Naive thymus-derived CD4-positive, alpha-beta T cell (primary cell): ENCODE measurements at places on chromosomes 6 and 20. TPM values are rescaled to one million over a fixed set of nuclear protein-coding genes. Genes with fewer than 3 reads are reported as not detected.

DNA sequence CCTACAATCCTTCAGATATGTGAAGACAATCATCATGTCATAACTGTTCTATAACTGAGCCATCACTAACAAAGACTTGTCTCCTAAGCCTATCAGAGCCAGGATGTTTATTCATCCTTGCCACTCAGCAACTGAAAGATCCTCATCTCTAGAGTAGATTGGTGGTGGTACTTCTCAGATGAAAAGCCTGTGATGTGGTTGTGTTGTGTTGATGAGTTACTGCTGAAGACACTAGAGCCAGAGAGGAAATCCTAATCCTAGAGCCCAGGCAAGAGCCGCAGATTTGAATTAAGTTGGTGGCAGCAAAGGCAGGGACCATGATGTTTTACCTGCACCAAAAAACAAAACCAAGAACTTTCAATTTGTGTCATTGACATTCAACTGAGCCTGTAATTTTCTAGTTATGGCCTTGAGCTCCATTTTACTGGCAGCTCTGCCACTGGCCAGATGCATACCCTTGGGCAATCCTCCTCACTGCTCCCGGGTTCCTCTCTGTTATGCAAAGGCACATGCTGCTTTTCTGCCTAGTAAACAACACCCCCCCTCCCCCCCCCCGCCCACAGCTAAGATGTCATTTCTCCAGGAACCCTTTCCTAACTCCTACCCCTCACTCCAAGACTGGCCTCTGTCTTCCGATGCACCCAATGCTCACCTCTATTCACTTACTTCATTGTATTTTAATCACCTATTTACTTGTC lies 50.2 kb upstream of the REV3L start:
- DNase-seq, result peak; percentile 28
- no peaks in the 10 kb centered on the region for H3K27me3 ChIP-seq
- H3K36me3 ChIP-seq, result no peaks in the 10 kb centered on the region
- no peak overlapping the region for H3K27ac ChIP-seq
- H3K4me1 ChIP-seq, result peaks cover 3% of the 10 kb centered on the region
- H3K4me3 ChIP-seq, result no peak overlapping the region

DNA sequence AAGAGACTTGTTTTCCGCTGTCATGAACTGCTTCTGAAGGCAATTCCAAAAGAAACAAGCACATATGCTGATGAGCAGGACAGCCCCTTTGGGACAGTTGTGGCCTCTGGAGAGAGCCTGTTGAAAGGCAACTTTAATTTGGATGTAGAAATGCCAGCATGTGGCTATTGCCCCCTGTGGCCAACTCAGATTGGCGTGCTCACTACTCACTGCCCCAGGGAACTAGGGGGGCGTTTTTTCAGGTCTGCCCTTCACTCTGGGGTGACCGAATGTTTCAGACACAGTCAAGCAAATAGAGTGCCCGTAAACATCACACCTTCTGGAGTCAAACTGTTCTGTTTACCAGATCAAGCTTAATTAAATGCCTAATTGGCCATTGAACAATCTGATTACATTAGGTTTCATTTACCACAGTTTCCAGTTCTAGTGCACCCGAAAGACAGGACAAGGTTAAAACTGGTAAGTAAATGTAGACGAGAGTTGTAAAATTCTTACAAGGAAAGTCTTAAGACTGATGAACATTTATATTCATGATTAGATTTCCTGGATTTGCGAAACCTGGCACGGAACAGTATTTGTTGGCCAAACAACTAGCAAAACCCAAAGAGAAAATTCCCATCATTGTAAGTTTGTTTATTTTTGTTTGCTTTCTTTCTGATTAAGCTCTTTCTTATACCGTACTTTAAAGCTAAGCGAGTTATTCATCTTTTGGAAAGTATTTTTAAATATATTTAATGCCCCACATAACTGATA lies 75.9 kb upstream of the SYNJ2 start:
- H3K4me1 ChIP-seq, result no peaks in the 10 kb centered on the region
- no peak for DNase-seq
- H3K27ac ChIP-seq, result no peak overlapping the region
- H3K36me3 ChIP-seq, result peaks cover 67% of the 10 kb centered on the region
- H3K4me3 ChIP-seq, result no peak overlapping the region
- no peaks in the 10 kb centered on the region for H3K27me3 ChIP-seq

GRCh38 chr20:19562426-19562825 lies 195.6 kb upstream of the RIN2 start:
- no peak for DNase-seq
- no peaks in the 10 kb centered on the region for H3K36me3 ChIP-seq
- H3K4me3 ChIP-seq, result no peak overlapping the region
- H3K27ac ChIP-seq, result no peak overlapping the region
- no peaks in the 10 kb centered on the region for H3K4me1 ChIP-seq

GRCh38 chr20:5714261-5715041 lies 35.8 kb upstream of the SHLD1 start:
- H3K36me3 ChIP-seq, result no peaks in the 10 kb centered on the region
- H3K27ac ChIP-seq, result peak overlapping the region; percentile 87
- no peaks in the 10 kb centered on the region for H3K27me3 ChIP-seq
- peaks cover 21% of the 10 kb centered on the region for H3K4me1 ChIP-seq

Gene SLC22A2
- not detected for total RNA-seq

DNA sequence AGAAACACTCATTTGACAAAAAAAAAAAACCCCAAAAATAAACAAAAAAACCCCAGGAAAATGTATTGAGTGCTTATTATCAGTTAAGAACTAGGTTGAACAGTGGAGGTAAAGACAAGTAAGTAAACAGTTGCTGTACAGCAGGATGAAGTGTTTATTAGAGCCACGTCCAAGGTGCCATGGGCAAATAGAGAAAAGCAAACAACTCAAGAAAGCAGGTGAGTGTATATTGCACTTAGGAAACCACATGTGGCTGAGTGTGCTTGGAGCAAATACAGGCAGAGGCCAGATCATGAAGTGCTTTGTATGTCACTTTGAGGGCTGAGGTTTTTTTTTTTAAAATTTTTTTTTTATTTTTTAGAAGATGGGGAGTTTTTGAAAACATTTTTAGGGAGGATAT lies 98.3 kb downstream of the MACROD2 start:
- H3K4me1 ChIP-seq, result no peaks in the 10 kb centered on the region
- no peak overlapping the region for H3K4me3 ChIP-seq
- DNase-seq, result no peak
- no peaks in the 10 kb centered on the region for H3K36me3 ChIP-seq
- no peak overlapping the region for H3K27ac ChIP-seq

DNA sequence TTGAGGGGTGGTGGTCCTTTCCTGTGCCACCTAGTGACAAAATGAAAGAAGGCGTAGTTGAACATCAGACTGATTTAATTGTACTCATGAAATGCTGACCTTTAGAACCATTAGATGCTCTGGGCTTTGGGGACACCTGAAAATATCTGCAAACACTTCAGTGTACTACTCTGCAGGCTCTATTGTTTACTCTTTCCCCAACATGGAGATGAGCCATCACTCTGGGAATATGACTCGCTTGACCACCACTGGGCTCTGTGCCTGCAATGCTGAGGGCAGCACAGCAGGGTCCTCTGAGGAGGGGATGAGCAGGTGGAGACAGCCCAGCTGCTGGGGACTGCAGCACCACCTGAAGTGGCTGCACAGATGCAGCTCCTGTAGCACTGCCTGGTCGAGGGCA lies 74.8 kb upstream of the SLC24A3 start:
- no peaks in the 10 kb centered on the region for H3K4me1 ChIP-seq
- H3K36me3 ChIP-seq, result no peaks in the 10 kb centered on the region
- no peak for DNase-seq
- H3K4me3 ChIP-seq, result no peak overlapping the region
- H3K27me3 ChIP-seq, result no peaks in the 10 kb centered on the region

DNA sequence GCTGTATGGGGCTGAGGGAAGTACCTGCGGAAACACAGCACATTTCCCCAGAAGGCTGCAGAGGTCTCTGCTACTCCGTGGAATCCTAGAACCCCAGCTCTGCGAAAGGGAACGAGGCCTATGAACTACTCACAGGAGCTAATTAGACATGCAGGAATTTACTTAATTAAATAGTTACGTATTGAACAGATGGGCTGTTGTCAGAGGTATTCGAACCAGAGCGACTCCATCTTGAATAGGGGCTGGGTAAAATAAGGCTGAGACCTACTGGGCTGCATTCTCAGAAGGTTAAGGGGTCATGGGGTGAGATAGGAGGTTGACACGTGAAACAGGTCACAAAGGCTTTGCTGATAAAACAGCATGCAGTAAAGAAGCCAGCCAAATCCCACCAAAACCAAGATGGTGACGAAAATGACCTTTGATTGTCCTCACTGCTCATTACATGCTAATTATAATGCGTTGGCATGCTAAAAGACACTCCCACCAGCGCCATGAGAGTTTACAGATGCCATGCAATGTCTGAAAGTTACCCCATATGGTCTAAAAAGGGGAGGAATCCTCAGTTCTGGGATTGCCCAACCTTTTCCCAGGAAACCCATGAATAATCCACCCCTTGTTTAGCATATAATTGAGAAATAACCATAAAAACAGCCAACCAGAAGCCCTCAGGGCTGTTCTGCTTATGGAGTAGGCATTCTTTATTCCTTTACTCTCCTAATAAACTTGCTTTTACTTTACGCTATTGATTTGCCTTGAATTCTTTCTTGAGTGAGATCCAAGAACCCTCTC lies 14.7 kb upstream of the SSTR4 start:
- DNase-seq, result no peak
- H3K27ac ChIP-seq, result no peak overlapping the region
- H3K27me3 ChIP-seq, result no peaks in the 10 kb centered on the region

- H3K4me3 ChIP-seq, result no peak overlapping the region
- no peaks in the 10 kb centered on the region for H3K4me1 ChIP-seq
- H3K36me3 ChIP-seq, result no peaks in the 10 kb centered on the region
- H3K27me3 ChIP-seq, result no peaks in the 10 kb centered on the region
- H3K27ac ChIP-seq, result no peak overlapping the region
These were observed 671.2 kb downstream of the COL12A1 start for GRCh38 chr6:74534465-74535211.

DNA sequence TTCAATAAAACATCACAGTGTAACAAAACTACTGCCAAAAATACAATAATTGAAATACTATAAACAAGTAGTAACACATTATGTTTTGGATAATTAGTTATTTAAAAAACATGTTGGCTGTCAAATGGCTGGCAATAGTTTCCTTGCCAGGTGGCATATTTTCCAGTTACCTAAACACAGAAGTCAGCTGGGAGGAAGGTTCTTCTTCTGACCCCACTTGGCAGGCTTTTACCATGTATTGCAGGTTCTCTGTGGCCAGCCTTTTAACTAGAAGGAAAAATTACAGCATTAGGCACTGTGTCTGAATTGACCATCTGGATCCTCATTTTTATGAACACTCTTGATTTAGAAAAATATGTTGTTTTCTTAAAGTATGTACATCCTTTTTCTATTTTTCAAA lies 131.4 kb downstream of the MMS22L start:
- no peaks in the 10 kb centered on the region for H3K27me3 ChIP-seq
- no peak overlapping the region for H3K27ac ChIP-seq

- peaks cover 11% of the 10 kb centered on the region for H3K4me1 ChIP-seq
- H3K27me3 ChIP-seq, result no peaks in the 10 kb centered on the region
- H3K4me3 ChIP-seq, result no peak overlapping the region
- H3K36me3 ChIP-seq, result no peaks in the 10 kb centered on the region
These were observed 1.2 kb downstream of the LAMA5 start for GRCh38 chr20:62365814-62366369.

- no peak overlapping the region for H3K4me3 ChIP-seq
- no peaks in the 10 kb centered on the region for H3K4me1 ChIP-seq
These were observed 142.3 kb downstream of the LY86 start for GRCh38 chr6:6730831-6731230.

DNA sequence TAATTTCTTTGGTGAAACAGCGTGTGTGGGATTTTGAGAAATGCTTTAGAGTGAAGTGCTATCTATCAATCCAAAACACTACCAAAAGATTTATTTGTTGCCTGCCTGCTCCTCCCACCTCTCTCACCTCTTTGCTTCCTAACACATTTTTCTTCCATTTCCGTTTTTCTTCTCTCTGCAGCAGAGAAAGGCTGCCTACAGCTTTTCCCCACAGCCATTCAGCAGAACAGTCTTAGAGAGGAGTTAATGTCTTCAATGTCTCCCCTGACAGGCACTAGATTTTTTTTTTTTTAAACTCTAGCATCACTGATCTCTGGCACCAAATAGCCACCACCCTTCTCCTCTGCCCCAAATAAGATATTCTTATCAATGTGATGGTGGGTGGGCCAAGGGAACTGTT lies 327.8 kb upstream of the MAN1A1 start:
- DNase-seq, result no peak
- H3K27me3 ChIP-seq, result no peaks in the 10 kb centered on the region
- H3K4me3 ChIP-seq, result no peak overlapping the region
- no peaks in the 10 kb centered on the region for H3K4me1 ChIP-seq
- H3K36me3 ChIP-seq, result no peaks in the 10 kb centered on the region

Gene SGK2
- total RNA-seq, result 2.1 TPM

Gene RREB1
- total RNA-seq, result 28.3 and 29.3 TPM in 2 replicates

GRCh38 chr6:42565823-42566613 lies 2.2 kb downstream of the UBR2 start:
- no peak for DNase-seq
- H3K27me3 ChIP-seq, result no peaks in the 10 kb centered on the region
- H3K4me3 ChIP-seq, result peak overlapping the region; percentile 92
- H3K4me1 ChIP-seq, result peaks cover 16% of the 10 kb centered on the region
- no peaks in the 10 kb centered on the region for H3K36me3 ChIP-seq

DNA sequence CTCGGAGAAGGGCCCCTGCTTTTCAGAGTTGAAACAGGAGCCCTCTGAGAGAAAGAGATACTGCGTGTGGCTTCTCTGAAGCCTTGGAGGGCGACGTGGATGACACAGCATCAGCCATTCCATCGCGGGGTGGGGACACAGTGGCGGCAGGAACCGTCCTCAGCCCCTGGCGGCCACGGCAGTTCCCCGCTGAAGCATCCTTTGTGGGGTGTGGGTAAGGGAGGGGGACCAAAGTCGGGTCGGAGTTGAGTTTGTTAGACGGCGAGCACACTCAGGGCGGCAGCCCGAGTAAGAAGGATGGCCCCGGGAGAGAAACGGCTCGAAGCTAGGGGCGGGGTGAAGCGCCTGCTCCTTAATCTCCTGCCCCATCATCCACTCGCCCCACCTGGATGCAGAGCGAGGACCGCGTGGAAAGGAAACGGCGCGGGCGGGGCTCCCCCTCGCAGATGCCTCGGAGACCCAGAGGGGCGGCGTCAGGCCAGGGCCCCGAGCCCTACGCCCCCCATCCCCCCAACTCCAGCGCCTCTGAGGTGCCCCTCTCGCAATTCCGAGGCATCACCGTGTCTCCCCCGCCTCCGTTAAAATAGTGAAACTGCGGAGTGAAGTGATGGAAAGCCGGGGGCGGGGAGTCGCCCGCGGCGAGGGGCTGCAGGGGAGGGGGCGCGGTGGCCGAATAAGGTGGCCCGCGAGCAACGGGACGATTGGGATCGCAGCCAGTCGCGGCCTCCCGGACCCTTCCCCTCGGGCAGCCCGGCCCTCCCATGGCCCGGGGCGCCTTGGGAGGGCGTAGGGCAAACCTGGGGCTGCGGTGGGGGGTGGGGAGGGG lies 796 bp upstream of the RREB1 start:
- no peaks in the 10 kb centered on the region for H3K36me3 ChIP-seq
- peaks cover 19% of the 10 kb centered on the region for H3K4me1 ChIP-seq

Gene OTOR
- not detected in 2 replicates for total RNA-seq

Gene IL17F
- not detected for total RNA-seq

- DNase-seq, result no peak
- H3K4me1 ChIP-seq, result no peaks in the 10 kb centered on the region
- no peaks in the 10 kb centered on the region for H3K27me3 ChIP-seq
These were observed 453.2 kb upstream of the PTCHD4 start for GRCh38 chr6:48564036-48564820.
